ENCODE measurements at places on chromosomes 11 and 22.
A peak's percentile ranks its signal among the peaks of the same experiment; 100 is the strongest.

DNA sequence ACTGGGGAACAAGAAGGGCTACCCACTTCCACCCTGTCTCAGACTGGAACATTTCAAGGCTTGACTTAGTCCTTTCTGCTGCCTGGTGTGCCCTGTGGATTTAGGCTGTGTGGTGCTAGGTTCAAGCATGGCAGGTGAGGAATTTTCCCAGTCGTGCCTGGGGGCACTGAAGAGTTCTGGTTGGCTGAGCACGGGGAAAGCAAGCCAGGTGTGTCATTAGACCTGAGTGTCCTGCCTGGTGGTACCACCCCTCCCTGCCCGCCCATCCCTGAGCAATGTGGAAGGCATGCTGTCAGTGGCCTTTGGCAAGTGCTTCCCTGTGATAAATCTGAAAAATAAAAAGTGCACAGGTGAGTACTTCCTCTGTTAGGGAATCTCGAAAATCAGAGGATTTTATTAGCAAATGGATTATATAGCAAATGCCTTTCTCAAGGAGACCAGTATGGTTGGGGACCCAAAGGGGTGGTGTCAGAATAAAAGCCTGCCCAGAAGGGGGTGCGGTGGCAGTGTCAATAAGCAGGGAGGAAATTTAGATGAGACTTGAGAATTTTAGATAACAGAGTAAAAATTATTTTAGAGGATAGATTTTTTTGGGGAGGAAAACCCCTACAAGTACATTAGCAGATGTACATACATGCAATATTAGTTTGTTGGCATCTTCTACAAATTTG lies 22.8 kb downstream of the TEAD1 start:
- DNase-seq = no peak

DNA sequence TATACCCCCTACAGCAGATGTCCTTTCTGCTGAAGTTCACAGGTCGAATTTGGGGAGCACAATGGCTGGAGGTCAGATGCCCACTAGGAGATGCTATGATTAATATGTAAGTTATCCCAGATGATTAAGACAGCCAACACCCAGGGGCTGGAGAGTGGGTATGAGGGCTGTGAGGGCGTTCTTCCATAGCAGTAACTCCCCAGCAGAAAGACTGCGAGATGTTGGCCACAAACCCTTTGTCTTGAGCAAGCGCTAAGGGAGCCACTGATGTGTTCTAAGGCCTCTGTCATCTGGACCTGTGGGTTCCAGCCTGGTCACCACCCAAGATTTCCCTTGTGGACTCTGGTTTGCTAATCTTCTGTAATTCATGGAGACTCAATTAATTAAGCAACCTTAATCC lies 77.6 kb downstream of the BMAL1 start:
- DNase-seq = no peak

GRCh38 chr22:39418696-39419095 lies 19.1 kb downstream of the TAB1 start:
- DNase-seq = no peak

DNA sequence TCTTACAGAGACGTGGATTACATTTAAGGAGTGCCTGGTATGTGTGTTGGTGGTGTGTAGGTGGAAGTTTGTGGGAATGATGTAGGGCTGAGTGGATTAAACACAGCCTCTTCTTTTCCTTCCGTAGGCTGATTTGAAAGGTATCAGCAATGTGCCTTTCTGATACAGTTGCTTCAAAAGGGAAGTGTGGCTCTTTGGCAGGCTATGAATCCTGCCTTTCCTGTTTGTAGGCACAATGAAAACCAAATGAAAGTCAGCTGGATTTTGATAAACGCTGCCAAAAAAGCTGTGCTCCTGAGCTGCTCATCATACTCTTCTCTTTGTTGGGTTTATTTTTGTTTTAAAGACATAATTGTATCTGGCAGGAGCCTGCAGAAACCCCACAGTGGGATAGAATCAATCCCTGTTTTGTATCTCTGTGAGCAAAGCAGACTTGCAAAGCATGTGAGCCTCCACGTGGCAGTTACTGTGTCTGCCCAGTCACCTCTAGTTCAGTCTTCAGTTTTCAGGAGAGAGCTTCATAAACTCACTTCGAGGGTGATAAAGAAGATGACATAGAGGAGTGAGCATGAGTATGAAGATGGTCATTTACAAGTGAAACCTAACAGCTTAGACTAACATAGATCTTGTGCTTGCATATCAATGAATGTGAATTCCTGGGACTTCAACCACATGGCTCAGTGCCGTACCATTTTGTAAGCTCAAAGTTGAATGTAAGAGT lies 655.7 kb upstream of the KIRREL3 start:
- no peak for DNase-seq

DNA sequence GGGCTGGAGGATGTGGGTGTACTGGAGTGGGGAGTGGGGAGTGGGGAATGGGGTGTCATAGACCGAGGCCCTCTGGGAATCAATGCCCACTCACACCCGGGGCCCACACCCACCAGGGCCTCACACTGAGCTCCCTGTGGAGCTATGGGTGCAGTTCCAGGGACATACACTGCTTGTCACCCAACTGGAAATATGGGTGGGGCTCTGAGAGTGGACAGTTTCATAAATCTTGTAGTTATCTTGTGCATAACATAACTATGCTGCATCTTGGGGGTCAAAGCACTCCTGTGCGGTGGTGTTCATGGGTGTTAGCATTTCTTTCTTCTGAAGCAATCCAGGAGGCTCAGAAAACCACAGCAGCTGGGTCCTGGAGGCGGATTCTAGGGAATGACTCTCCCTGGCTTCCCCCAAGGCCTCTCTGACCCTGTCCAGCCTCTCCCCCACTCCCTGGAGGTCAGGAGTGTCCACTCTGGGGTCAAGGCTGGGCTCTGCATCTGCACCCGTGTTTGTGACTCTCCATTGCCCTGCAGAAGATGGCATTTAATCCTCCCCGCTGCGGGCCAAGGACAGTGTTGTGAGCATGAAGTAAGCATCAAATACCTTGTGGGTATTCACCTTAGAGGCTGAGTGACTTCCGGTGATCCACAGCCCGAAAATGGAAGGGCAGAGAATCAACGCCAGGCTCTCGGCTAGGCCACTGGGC lies 172.5 kb downstream of the CTTN start:
- no peak for DNase-seq

- DNase-seq = no peak
These were observed 9.3 kb upstream of the MRGPRD start for GRCh38 chr11:68989936-68990606.

- DNase-seq = no peak
These were observed 84.4 kb upstream of the TRPC6 start for GRCh38 chr11:101668236-101668635.

DNA sequence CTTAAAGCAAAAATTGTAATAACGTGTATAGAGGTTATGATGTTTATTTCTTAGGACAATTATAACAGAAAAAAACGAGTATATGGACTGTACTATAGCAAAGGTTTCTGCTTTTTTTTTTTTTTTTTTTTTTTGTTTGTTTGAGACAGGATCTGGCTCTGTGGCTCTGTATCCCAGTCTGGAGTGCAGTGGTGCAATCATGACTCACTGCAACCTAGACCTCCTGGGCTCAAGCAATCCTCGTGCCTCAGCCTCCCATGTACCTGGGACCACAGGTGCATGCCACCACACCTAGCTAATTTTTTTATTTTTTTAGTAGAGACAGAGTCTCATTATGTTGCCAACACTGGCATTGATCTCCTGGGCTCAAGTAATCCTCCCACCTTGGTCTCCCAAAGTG lies 39.2 kb downstream of the ZFTA start:
- DNase-seq = no peak

DNA sequence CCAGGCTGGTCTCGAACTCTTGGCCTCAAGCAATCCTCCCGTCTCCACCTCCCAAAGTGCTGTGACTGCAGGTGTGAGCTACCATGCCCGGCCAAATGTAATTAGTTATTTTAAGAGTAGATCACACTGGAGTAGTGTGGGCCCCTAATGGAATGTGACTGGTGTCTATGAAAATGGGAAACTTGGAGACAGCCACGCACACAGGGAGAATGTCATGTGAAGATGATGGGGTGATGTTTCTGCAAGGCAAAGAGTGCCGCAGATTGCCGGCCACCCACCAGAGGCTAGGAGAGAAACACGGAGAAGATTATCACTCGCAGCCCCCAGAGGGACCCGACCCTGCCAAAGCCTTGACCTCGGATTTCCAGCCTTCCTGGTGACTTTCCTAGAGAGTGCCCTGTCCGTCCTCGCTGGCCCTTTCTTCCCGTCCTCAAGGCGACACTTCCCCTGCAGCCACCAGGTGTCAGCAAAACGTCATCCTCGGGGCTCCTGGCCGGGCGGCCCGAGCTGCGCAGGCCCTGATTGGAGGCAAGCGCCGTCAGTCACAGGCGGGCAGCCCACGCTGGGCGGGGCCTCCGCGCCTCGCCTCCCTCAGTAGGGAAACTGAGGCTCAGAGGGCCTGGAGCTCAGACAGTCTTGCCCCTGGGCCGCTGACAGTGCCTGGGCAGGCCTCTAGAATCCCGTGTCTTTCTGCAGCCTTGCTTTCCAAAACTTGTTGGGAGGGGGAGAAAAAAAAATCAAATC lies 16.3 kb downstream of the CRYBB2 start:
- DNase-seq = peak; percentile 96

- DNase-seq = no peak
These were observed 7.2 kb upstream of the CCDC90B start for GRCh38 chr11:83293457-83293774.

DNA sequence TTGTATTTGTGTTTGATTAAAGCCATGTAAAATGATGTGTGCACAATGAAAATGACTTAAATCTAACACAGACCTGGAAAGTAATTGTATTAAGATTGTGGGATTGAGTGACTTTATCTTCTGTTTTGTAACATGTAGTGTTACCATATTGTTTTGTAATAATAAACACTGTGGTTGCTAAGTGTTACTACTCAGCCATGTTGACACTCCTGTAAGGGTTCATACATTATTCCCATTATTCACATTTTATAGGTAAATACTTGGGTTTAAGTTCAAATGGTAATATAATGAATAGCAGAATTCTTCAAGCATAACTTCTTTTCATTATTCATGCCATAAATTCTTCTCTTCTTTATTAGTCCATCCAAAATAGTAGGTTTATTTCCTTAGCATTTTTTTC lies 69.0 kb downstream of the ZC3H12C start:
- DNase-seq = no peak

- no peak for DNase-seq
These were observed 837 bp upstream of the BID start for GRCh38 chr22:17774926-17775685.

DNA sequence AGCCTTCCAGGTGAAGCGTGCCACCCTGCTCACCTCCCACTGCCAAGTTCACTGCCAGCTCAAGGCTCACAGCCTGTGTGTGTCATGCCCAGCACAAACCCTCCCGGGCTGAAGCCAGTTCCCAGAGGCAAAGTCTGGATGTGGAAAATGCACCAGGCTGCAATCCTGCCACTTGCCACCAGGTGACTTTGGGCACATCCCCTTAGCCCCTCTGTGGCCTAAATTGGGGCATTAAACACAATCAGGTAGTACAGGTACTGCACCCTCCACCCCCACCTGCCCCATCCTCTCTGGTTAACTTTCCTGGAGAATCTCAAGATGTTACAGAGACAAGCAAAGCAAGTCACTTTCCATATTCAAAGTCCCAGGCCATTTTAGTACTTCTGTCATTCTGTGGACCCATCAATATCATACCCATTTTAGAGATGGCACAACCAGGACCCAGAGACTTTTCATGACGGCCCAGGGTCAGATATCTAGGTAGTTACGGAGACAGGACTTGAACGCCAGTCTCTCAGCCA lies 1.8 kb upstream of the RASD2 start:
- DNase-seq = peak; percentile 57

- DNase-seq = no peak
These were observed 1341.4 kb downstream of the LRRC4C start for GRCh38 chr11:40118026-40118425.

- DNase-seq = no peak
These were observed 34.3 kb upstream of the CHORDC1 start for GRCh38 chr11:90257158-90257525.

DNA sequence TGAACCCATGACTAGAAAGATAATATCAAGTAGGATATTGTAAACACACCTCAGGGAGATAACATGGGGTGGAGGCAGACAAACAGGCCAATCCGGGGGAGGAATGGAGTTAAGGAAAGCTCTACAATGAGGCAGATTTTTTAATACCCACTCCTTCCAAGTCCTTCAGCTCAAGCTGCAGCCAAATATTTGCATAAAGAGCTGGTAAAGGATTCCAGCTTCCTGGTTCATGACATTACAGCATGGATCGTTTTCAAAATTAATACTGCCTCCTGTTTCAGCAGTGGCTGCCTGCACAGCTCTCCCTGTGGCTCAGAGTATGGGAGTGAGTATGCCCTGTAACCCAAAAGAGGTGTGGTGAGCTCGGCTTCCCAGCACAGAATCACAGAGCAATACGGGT lies 5.1 kb downstream of the POU2AF3 start:
- no peak for DNase-seq

DNA sequence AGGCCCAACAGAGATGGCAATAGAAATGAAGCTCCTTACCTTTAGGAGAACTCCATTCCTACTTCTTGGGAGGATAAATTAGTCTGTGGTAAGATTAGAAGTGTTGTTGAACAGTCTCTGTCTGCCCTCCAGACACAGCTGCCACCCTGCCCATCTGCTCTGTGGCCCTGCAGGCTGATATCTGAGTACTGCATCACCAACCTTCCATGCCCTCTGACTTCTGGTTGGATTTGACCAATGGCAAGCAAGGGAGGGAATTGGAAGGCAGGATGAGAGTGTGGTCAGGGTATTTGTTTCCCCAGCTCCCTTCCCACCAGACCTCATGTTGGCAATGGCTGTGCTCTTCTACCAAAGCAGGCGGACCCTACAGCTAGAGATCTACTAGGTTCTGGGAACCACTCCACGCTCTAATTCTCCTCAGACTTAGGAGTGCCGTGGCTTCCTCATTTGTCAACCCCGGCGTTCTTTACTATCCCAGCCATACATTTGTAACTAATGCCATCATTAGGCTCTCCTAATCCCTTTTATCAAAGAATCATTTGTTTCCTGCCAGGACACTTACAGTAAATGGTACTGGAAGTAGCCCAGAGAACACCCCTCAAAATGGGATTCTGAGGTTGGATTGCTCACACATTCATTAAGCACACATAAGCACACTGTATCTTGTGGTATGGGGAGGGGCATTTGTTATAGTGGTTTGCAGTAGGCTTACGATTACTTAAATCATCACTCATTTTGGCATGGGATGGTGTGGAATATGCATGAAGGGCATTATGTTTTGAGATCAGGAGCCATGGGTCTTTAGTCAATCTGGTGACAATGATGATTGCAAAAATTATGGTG lies 35.4 kb upstream of the CD44 start:
- DNase-seq = no peak

GRCh38 chr11:71140206-71140919 lies 112.0 kb downstream of the SHANK2 start:
- DNase-seq = no peak

GRCh38 chr22:40463017-40463631 lies 92.7 kb downstream of the SGSM3 start:
- no peak for DNase-seq

GRCh38 chr22:46947516-46948257 lies 185.2 kb downstream of the TBC1D22A start:
- no peak for DNase-seq

GRCh38 chr11:33741806-33742205 lies 5.6 kb upstream of the CD59 start:
- no peak for DNase-seq

All from hepatic stellate cell (primary cell).